Stimulated activated CD4-positive, alpha-beta T cell treated with anti-CD3 and anti-CD28 coated beads, Interleukin-2, amount 100 ng/mL, for 4 hours (primary cell): ENCODE measurements at places on chromosomes 16 and 17.

- no peak for DNase-seq
These were observed 18.5 kb downstream of the ENPP7 start for GRCh38 chr17:79749156-79749815.

DNA sequence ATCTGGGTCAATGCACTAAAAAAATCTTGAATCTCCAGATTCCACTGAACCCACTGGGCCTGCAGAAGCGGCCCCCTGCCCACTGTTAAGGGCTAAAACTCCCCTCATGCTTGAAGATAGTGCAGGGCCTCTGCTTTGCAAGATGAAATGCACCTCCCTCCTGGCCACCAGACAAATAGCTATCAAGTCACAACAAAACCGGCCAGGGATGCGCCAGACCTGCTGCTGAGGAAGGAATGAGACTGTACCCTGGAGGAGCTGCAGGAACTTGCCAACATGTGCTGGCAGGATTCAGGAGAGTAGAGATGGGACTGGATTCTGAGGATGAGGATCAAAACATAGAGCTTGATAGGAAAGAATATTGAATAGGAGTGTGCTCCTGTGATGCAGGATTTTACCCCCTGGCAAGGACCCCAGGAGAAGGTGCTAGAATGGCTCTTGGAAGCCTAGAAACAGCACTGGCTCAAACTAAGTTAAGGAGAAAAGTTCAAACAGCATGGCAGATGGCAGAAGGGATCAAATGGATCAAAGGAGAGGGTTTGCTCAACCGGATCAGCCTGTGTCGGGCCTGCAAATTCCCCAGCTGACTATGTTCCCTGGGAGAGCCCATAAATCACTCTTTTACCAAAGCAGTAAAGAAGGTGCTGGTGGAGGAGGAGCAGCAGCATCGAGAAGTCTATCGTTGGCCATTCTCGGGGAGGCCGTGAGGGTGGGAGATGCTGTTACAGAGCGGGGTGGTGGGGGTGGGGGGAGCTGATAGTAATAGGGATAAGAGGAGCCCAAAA, 27.2 kb upstream of the XYLT2 start:
- no peak for DNase-seq

- DNase-seq = no peak
These were observed 2.2 kb upstream of the TOX3 start for GRCh38 chr16:52549011-52549692.

DNA sequence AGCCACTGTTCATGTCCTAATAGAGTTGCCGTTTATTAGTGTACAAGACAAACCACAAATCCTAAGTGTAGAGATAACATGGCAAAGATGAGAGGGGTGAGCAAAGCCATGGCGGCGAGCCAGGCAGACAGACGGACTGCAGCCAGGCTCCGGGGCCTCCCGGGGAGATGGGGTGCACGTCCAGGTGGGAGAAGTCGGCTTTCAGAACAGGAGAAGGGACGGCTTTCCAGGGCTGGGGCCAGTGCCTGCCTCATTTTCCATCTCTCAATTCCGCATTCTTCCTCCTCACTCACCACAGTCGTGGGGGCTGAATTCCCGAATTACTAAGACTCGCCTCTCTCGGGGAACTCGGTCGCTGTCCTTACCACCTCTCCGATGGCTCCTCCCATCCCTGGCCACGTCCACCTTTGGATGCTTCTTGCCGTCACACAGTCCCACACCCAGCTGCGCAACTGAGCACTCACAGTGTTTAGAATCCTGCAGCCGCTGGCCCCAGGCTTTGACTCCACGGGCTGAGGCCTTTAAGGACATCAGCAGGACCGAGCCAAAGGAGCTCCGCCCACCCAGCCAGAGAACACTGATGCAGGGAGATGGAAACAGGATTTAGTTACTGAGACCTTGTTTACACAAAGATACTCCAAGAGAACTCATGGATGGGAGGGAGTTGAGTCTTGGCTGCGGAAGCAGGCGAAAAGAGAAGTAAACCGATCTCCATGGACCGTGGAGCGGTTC, 59.7 kb downstream of the RNF112 start:
- DNase-seq = no peak

GRCh38 chr17:62648956-62649294, 21.5 kb downstream of the MRC2 start:
- no peak for DNase-seq

GRCh38 chr17:29412780-29413565, 22.8 kb downstream of the TAOK1 start:
- no peak for DNase-seq

- DNase-seq = no peak
These were observed 126.2 kb downstream of the CPPED1 start for GRCh38 chr16:12677502-12677901.

GRCh38 chr17:41061964-41062363, 2.0 kb upstream of the KRTAP2-3 start:
- no peak for DNase-seq

GRCh38 chr17:62793919-62794665, 14.0 kb downstream of the MARCHF10 start:
- DNase-seq = no peak

DNA sequence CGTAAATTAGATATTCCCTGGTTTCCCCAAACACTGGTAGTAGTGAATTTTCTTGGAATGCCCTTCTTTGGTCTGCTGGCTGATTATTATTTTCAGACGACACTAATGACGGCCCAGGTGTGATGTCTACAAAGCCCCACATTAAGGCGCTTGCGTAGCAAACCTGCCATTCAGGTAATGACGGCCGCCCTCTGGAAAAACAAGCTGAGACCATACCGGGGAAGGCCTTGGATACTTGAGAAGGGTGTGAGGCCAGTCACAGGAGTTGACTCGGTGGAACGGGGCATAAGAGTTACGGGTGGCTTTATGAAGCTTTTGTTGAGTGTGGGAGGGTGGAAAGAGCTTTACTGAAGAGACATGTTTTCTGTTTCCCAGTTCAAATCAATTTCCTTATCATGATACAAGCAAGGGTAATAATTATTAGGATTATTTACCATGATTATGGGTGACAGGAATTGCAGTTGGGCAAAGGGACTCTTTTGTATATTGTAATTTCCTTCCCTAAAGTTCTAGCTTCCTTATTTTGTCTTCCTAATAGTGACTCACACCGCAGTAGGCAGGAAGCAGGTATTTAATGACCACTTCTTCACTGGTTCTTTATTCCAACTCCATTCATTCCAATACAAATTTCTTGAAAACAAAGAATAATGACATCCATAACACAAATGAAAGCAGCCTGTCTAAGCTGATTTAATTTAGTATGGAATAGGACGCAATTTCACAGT, 24.8 kb downstream of the KRT23 start:
- no peak for DNase-seq

GRCh38 chr17:81322271-81323082, 27.4 kb upstream of the SLC38A10 start:
- no peak for DNase-seq

DNA sequence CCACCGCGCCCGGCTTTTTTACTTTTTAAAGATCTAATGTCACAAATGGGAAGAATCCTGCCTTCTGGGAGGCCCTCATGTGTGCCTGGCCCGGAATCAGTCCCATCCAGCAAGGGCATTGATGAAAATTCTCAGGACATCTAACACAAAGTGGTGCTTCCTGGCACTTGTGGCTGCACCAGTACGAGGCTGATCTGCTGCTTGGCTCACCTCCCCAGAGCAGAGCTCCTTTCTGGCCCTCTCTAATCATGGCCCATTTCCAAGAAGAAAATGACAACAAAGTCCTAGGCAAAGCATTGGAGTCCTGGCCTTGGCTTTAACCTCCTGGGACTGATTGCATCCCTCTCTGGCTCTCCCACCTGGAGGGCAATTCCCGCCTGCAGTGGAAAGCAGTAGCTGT, 50.7 kb upstream of the SIAH1 start:
- no peak for DNase-seq

GRCh38 chr16:86508947-86509758, 1.2 kb upstream of the FOXF1 start:
- no peak for DNase-seq

DNA sequence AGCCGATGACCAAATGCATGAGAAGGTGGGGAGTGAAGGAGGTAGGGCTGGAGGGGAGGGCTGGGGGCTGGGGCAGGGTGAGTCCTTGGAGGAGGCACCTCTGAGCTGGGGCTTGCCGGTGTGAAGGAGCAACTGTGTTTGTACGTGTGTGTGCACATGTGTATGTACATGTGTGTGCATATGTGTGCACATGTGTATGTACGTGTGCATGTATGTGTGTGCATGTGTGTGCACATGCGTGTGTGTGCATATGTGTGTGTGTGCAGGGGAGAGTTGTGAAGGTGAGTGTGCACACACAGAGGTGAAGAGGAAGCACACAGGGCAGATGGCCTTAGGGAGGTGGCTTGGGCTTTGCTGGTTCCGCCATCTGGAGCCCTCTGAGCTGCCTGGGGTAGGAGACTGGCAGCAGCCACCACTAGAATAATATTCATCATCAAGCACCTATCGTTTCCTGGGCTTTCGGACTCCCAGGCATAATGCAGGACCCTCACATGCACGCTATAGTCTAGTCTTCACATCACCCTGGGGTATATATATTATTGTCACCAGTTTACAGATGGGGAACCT, 120.9 kb upstream of the CDC42EP4 start:
- DNase-seq = no peak

DNA sequence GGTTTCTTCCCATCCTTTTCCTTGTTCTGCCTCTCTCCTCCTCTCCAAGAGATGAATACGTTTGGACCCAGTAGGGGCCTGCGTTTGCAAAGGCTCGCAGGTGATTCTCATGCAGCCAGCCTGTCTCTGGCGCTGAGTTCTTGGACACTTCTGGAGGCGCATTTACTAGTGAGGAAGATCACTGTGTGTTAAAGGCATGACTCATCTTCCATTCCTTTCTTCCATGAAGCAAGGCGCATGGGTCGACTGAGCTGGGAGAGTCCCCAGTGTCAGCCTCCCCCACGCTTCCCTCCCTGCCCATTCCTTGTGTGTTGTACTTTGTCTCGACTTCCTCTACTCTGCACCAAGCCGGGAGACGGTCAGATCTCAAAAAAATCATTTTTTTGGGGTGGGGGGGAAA, 159.9 kb upstream of the EEF2KMT start:
- no peak for DNase-seq

DNA sequence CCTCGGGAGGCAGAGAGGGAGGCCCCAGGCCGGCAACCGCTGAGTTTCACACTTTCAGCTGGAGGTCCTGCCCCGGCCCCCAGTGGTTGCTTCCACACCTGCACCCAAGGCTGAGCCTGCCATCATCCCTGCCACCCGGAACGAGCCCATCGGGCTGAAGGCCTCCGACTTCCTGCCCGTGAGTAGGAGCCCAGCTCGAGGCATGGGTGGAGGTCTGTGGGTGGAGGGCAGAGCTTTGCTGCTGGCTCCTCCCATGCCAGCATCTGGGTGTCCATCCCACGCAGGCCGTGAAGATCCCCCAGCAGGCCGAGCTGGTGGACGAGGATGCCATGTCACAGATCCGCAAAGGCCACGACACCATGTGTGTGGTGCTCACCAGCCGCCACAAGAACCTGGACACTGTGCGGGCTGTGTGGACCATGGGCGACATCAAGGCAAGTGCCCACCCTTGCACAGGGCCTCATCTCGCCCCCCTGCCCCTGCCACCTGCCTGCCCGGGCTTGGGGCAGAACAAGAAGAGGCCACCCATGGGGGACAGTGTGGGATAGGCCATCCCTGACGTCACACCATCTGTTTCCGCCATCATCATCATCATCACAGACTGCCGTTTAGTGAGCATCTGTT, 19.6 kb downstream of the KATNB1 start:
- DNase-seq = no peak

- DNase-seq = no peak
These were observed 11.4 kb downstream of the CCR7 start for GRCh38 chr17:40553694-40554534.

- DNase-seq = no peak
These were observed 23.8 kb downstream of the MINK1 start for GRCh38 chr17:4856937-4857314.

DNA sequence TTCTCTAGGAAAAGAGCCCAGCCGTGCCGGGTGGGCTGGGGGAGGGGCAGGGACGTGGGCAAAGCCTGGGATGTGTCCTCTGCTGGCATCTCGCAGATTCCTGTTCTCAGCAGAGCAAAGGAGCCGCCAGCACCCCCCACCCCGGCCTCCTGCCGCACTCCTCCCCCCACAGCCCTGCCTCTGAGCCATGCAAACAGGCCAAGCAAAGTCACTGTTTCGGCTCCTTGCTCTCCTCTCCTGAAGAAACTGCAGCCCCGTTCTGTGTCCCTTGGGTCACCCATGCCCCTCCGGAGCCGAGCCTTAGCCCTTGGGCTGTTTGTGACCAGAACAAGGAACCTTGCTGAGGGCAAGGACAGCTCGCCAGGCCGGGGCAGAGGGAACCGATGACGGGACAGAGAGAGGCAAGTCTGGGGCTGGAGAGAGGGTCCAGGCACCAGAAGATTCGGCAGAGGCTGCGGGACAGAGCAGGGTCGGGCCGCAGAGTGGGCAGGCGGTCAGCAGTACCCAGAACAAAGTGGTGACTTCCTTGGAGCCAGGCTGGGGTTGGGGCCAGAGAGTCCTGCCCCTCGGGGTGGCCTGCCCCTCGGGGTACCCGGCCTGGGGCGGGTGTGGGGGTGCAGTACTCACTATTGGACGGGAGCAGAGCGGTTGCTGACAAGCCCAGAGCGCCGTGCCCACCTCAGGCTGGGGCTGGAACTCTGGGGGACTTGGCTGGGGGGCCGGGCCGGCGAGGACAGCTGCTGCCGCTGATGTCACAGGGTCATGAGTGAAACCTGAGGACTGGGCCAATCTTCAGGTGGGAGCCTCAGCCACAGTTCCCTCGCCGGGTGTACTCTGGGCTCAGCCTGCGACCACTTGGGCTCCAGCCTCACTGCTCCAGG, 9.2 kb upstream of the PRR29 start:
- no peak for DNase-seq

GRCh38 chr17:1565877-1566276, 3.3 kb upstream of the PITPNA start:
- no peak for DNase-seq

GRCh38 chr17:74245145-74245831, 28.7 kb upstream of the DNAI2 start:
- no peak for DNase-seq

DNA sequence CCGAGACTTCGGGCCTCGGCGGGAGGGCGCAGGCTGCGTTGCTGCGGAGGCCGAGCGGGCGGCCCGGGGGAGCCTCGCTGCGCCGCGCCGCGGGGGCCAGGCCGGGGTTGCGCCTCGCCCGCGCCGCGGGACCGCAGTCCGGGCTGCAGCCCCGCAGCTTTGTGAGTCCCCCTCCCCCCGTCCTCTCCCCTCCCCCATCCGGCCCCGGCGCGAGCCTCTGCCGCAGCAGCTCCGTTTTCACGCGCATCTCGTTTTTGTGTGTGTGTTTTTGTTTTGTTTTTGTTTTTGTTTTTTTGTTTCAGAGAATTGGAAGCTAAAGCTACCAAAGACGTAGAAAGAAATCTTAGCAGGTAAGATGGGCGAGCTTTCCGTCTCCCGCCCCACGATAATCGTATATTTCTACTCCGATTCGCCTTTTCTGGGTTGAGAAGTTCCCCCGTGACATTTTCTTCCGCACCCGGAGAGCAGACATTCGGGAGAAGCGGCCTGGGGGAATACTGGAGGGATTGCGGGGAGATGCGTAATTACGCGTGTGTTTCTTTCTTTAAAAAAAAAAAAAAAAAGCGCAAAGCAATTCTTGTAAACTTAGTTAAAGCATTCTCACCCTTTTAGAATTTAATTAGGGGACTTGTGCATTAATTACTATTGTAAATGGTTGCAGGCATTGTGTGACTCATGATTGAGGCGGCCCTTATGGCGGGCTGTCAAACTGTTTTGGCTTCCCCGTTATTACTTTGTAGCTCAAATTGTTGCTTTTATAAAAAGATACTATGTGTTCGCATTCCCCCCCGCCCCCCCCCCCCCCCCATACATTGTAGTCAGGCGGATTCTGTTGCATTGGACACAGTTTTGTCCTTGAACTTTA, 732 bp downstream of the TNRC6A start:
- DNase-seq = peak; percentile 9
